ENCODE measurements at places on chromosomes 5 and 9. TPM values are rescaled to one million over a fixed set of nuclear protein-coding genes. Genes with fewer than 3 reads are reported as not detected.
A peak's percentile ranks its signal among the peaks of the same experiment; 100 is the strongest.

- H3K4me3 ChIP-seq: peak overlapping the region; percentile 94
- H3K36me3 ChIP-seq: peaks cover 43% of the 10 kb centered on the region
- H3K27me3 ChIP-seq: no peaks in the 10 kb centered on the region
- peaks cover 71% of the 10 kb centered on the region for H3K4me1 ChIP-seq
- H3K27ac ChIP-seq: peak overlapping the region; percentile 89
Measured at GRCh38 chr5:7869474-7870136, 657 bp downstream of the MTRR start.

- no peak overlapping the region for H3K4me3 ChIP-seq
- H3K4me1 ChIP-seq: peaks cover 3% of the 10 kb centered on the region
- DNase-seq: no peak
- no peak overlapping the region for H3K27ac ChIP-seq
- H3K36me3 ChIP-seq: no peaks in the 10 kb centered on the region
Measured at GRCh38 chr5:95668216-95668615, 14.6 kb downstream of the SPATA9 start.

DNA sequence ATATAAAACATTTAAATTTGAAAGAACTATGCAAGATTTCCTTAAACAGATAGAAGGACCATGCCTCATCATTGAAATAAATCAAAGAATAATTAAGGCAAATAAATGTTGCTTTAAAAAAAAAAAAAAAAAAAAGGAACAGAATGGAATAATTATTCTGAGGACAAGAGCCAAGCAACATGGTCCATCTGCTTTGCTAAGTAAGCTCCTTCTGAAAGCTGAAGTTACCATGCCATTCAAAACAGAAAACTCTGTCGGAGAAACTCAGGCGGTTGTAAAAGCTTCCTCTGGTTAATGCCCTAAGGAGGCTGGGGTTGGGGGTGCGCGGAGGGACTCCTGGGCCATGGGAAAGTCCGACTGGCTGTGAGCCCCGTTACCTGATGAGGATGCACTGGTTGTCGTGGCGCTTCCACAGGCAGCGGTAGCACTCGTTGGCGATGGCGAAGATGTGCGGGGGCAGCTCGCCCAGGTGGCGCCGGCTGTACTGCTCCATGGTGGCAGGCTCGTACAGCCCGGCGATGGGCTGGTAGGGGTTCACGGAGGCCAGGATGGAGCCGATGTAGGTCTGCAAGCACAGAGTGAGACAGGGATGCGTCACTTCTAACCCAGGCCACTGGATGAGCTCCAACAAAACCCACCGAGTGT is 141.7 kb downstream of the MYO10 start:
- DNase-seq: no peak
- H3K27ac ChIP-seq: no peak overlapping the region
- H3K4me1 ChIP-seq: peaks cover 2% of the 10 kb centered on the region
- no peaks in the 10 kb centered on the region for H3K36me3 ChIP-seq
- no peak overlapping the region for H3K4me3 ChIP-seq

DNA sequence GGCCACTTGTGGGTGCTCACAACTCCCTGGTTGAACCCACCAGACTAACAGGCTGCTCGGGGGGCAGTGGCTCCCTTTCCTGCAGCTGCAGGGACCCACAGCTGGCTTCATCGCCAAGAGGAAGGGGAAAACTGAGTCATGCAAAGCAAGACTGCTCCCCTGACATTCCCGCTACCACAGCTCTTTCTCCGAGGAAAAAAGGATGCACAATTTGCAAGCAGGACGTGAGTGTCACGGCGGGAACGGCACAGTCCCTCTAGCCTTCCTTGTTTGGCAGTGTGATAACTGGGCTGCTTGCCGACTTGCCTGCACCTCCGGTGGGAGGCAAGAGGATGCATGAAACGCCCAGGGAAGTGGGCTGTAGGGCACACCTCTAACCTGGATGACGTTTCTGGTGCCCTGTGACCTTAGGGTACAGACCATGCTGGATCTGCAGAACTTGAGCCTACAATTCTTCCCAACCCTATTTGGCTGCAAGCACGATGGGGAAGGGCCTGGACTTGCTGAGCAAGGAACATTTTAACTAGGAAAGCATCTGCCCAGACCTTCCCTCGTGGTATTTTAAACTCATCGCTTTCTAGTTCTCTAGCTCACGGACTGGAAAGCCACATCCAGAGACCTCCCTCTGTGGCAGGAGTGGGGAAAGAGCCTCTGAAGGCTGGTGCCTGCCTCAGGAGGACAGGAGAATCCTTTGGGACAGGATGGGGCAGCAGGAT is 7.8 kb downstream of the SH3PXD2B start:
- no peak overlapping the region for H3K4me3 ChIP-seq
- peaks cover 23% of the 10 kb centered on the region for H3K27me3 ChIP-seq
- DNase-seq: no peak
- H3K36me3 ChIP-seq: no peaks in the 10 kb centered on the region
- peaks cover 11% of the 10 kb centered on the region for H3K4me1 ChIP-seq
- H3K27ac ChIP-seq: no peak overlapping the region

DNA sequence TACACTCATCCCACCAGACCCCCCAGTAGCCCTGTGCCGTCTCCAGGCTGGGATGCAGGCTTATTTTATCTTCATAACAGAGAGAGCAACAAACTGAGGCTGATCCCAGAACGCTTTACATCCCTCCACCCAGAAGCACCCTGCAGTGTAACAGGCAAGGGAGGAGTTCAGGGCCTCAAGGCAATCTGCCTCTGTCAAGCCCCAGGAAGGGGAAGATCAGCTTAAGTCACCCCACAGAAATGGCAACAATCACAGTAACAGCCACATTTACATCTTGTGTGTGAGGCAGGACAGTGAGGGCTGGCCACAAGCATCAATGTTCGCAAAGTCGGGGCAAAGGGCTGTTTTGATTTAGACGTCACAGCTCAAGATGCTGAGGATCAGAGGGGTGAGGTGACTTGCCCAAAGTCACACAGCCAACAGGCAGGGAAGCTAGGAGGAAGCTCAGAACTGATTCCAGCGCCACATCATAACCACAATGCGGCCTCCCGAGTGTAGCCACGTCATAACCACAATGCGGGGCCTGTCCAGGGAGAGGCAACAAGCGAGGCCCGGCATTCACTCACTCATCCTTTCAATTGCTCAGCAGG is 14.4 kb downstream of the STK10 start:
- H3K4me1 ChIP-seq: peaks cover 86% of the 10 kb centered on the region
- no peaks in the 10 kb centered on the region for H3K27me3 ChIP-seq
- H3K4me3 ChIP-seq: peak overlapping the region; percentile 86
- peaks cover 89% of the 10 kb centered on the region for H3K36me3 ChIP-seq
- peak overlapping the region; percentile 95 for H3K27ac ChIP-seq

- H3K27ac ChIP-seq: no peak overlapping the region
- H3K4me3 ChIP-seq: no peak overlapping the region
- H3K36me3 ChIP-seq: no peaks in the 10 kb centered on the region
- H3K27me3 ChIP-seq: peaks cover 2% of the 10 kb centered on the region
Measured at GRCh38 chr5:126234563-126235195, 188.5 kb upstream of the GRAMD2B start.

- H3K4me3 ChIP-seq: no peak overlapping the region
- no peak overlapping the region for H3K27ac ChIP-seq
- no peaks in the 10 kb centered on the region for H3K27me3 ChIP-seq
- H3K36me3 ChIP-seq: peaks cover 13% of the 10 kb centered on the region
- H3K4me1 ChIP-seq: peaks cover 16% of the 10 kb centered on the region
- DNase-seq: no peak
Measured at GRCh38 chr5:95904827-95905226, 56.8 kb downstream of the ELL2 start.

DNA sequence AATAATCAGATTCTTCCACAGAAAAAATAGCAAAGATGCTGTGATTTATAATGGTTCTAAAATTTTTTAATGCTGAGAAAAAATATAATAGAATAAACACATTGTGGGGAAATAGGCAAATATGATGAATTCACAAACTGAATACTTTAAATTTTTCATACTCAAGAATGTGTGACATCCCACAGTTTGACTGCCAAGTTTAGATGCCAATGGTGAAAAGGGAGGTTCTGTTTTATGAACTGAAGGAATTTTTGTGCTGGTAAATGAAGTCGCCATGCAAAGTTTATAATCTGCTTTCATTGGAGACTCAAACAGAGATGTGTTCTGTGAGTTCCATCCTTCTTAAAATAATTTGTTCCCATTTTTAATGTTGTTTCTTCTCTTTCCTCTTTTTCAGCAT is 367.5 kb upstream of the ADAMTS16 start:
- H3K27ac ChIP-seq: no peak overlapping the region
- H3K36me3 ChIP-seq: no peaks in the 10 kb centered on the region
- DNase-seq: no peak
- H3K4me3 ChIP-seq: no peak overlapping the region
- H3K4me1 ChIP-seq: no peaks in the 10 kb centered on the region
- no peaks in the 10 kb centered on the region for H3K27me3 ChIP-seq

GRCh38 chr5:8418049-8418426 is 549.1 kb downstream of the MTRR start:
- H3K36me3 ChIP-seq: no peaks in the 10 kb centered on the region

GRCh38 chr9:91495450-91495849 is 71.8 kb upstream of the NFIL3 start:
- no peak overlapping the region for H3K27ac ChIP-seq
- H3K27me3 ChIP-seq: peaks cover 9% of the 10 kb centered on the region
- DNase-seq: no peak
- H3K4me1 ChIP-seq: no peaks in the 10 kb centered on the region
- H3K36me3 ChIP-seq: no peaks in the 10 kb centered on the region

GRCh38 chr5:98774192-98775033 is 950 bp downstream of the RGMB start:
- peaks cover 49% of the 10 kb centered on the region for H3K4me1 ChIP-seq
- DNase-seq: peak; percentile 54
- peak overlapping the region; percentile 96 for H3K4me3 ChIP-seq
- peaks cover 66% of the 10 kb centered on the region for H3K27me3 ChIP-seq
- H3K27ac ChIP-seq: peak overlapping the region; percentile 84

Gene FOXD4L6
- not detected for total RNA-seq

Gene CSF2
- total RNA-seq: 2.9 TPM

Gene TAF1L
- not detected for total RNA-seq

Gene TMEM174
- total RNA-seq: not detected

Data from activated CD4-positive, alpha-beta T cell treated with anti-CD3 and anti-CD28 coated beads, Interleukin-2, amount 10 ng/mL, durations not matched to agents 7 days and 5 days (primary cell).